NCI-H1436 treated with DMSO at 0.1 percent for 48 hours (cell line): ENCODE measurements at places on chromosomes 12 and 14.

GRCh38 chr12:116516657-116517056, 42.5 kb upstream of the MAP1LC3B2 start:
- no peak for DNase-seq

- DNase-seq = no peak
Observed at GRCh38 chr12:30994274-30994673, 67.7 kb downstream of the TSPAN11 start.

- DNase-seq = no peak
Observed at GRCh38 chr12:78420991-78421390, 443.6 kb upstream of the SYT1 start.

DNA sequence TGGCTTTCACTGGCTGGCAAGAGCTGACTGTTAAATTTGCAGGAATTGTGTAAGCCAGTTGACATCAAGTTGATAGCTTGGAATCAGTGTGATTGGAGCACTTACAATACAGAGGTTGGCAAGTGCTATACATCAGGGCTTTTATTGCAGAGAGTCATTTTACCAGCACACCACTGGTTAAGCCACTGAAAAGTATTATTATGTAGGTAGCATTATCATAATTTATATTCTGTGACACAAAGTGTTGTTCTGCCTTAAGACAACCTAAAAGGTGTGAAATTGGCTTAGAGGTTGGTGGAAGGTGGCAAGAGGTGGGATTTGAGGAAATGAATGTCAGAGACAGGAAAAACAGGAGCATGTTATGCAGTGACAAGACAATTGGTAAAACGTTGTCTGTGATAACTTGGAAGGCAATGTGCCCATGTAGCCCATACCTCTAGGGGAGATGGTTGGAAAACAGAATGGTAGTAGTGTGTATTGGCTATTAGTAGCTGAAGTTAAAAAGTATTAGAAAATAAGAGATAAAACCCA, 172.9 kb upstream of the PRICKLE1 start:
- DNase-seq = no peak

DNA sequence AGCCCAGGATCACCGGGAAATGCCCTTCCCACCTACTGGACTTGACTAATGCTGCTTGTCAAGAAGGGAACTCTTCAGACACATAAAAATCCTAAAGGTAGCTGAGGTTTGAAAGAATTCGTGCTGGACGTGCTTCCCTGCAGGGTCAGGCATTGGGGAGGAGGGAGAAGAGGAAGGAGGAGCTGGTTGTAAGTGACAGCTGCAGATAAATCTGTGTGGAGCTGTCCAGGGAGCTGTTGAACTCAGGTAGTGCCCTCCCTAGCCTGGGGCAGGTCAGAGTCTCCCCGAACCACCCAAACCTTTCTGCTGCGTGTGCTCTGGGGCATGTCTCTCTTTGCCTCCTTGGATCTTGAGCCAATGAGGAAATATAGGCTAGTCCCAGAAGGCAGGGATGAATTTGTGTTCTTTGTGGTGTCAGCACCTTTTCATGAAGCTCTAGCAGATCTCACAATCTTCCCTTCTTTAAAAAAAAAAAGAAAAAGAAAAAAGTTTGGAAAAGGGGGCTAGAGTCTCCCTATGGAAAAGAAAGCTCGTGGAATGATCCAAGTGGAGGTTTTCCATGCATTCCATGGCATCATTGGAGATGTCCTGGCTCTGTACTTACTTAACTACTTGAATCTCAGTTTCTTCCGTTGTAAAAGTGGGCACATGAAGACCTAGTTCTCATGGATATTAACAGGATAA, 23.6 kb upstream of the FOS start:
- DNase-seq = no peak

GRCh38 chr14:34781242-34781641, 66.8 kb upstream of the CFL2 start:
- DNase-seq = no peak

DNA sequence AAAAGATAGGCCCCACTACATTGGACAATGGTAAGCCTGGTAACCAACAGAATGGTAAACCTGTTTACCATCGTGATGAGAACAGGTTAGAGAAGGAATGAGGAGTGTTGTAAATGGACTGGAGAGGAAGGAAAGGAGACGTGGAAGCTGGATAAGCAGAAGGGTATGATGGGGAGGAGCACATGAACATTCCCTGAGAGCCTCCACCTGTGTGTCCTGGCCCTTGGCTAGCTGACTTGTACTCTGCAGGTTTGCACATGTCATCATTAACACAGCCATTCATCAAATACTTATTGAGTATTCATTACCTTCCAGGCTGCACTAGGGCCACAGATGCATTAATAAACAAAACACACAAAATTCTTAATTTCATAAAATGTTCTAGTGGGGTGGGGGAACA, 4.3 kb upstream of the IL26 start:
- DNase-seq = no peak
